ENCODE measurements at places on chromosomes 11 and 22.
A peak's percentile ranks its signal among the peaks of the same experiment; 100 is the strongest.

GRCh38 chr11:35253237-35253636, 114.3 kb downstream of the CD44 start:
- DNase-seq = no peak

- DNase-seq = peak; percentile 23
Observed at GRCh38 chr11:19660076-19660475, 52.6 kb upstream of the NAV2 start.

DNA sequence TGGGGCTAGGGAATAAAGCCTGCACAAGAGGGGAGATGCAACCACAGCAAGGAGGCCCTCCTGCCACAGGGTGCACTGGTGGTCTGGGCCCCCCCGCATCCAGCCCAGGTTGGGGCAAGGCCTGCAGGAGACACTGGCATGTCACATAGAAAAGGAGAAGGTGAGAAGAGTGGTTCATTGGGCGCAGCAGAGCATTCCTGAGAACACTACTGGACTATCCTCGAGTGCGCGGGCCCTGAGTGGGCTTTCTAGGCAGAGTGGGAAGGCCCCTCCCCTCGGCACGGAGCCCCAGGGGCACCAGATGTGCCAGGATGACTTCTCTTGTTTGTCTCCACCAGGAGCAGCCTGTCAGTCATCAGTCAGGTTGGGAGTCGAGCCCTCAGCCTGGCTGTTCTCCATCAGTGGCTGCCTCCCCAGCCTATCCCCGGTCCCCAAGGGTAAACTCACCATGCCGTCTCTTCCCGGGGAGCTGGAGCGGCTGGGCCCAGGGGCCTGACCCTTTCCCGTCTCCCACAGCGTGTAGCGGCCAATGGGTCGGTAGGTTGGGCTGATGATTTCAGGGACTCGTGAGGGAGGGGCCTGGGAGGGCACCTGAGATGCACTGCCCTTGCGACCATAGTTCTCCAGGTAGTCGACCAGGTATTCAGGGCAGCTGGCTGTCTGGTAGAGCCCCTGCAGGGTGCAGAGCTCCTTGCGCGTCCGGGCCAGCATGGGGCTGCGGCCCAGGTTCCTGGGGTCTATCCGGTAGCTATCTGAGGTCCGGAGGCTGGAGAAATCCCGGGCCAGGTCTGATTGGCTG, 9.0 kb downstream of the USP2 start:
- no peak for DNase-seq

GRCh38 chr22:24706054-24706453, 68.5 kb downstream of the PIWIL3 start:
- no peak for DNase-seq

GRCh38 chr11:84588131-84588829, 1038.9 kb downstream of the DLG2 start:
- no peak for DNase-seq

DNA sequence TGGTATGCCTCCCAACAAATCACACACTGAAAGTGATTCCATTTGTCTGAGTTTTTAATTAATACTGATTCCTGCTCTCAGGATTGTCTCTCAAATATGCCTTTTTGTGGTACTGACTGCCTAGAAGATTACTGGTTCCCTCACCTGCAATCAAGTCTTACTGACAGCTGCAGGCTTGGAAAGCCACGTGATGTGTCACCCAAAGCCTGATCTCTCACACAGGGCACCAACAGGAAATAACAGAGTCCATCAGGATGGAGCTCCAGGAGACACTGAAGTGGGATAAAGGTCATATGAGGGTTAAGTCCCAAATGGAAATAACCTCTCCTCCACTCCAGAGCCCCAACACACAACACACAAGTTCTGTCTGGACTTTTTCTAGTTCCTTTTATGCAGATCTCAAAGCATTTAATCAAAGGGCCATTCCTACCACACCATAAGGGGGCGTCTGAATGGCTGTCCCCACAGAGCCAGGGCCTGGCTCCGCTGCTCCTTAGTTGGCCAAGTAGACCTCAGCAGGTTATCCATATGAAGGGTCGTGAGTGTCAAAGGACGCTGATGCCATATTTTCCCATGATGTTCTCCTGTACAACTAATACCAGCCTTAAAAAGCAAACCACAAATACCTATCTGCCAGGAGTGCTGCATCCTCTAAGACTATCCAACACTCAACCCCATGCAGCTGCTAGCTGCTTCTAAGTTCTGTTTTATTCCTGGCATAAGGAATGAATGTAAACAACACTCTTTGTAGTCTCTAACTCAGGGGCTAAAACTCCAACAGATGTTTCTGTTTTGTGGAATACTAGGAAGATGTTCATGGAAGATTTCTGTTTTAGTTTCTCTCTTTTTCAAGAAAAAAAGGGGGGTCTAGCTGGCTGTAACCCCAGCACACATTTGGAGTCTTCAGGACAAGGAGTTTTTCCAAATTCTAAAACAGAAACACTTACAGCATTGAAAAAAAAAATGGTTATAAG, 13.0 kb downstream of the SCUBE2 start:
- no peak for DNase-seq

Data from natural killer cell (primary cell).